ENCODE measurements at places on chromosomes 2 and 18. TPM values are rescaled to one million over a fixed set of nuclear protein-coding genes. Genes with fewer than 3 reads are reported as not detected.

DTNA gene
- total RNA-seq: 5.1 TPM

IL36A gene
- not detected for total RNA-seq

CNRIP1 gene
- 0.33 TPM for total RNA-seq

KLHL41 gene
- not detected for total RNA-seq

NEU2 gene
- not detected for total RNA-seq

APLF gene
- 2.3 TPM for total RNA-seq

DSG3 gene
- 218 TPM for total RNA-seq

CRYGD gene
- not detected for total RNA-seq

MTCL1 gene
- total RNA-seq: 11.8 TPM

SKA1 gene
- 6.5 TPM for total RNA-seq
